ENCODE measurements at places on chromosomes 2 and 18. TPM values are rescaled to one million over a fixed set of nuclear protein-coding genes. Genes with fewer than 3 reads are reported as not detected.

GRCh38 chr2:20013126-20013849 lies 820 bp upstream of the MATN3 start:
- peaks cover 4% of the 10 kb centered on the region for H3K36me3 ChIP-seq
- peaks cover 35% of the 10 kb centered on the region for H3K27me3 ChIP-seq
- DNase-seq, result no peak
- no peak overlapping the region for H3K27ac ChIP-seq
- H3K4me1 ChIP-seq, result peaks cover 12% of the 10 kb centered on the region

DNA sequence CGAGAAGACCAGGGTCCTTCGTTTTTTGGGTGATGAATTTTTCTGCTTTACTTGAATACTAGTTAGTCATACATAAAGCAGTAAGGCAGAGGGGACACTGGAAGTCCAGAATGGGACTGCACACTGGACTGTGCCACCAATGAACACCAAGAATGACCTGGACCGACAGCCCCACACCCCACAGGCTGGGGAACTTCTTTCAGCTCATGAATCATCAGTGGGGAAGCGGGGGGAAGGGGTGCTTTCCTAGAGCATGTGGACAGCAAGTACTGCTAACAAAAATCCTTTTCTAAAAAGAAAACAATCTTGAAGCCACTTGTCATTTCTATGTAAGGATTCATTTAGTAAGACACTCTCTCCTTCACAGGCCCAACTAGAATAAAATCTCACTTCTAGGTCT lies 86.0 kb downstream of the DTNB start:
- peaks cover 53% of the 10 kb centered on the region for H3K4me1 ChIP-seq
- DNase-seq, result peak; percentile 77
- H3K27me3 ChIP-seq, result no peaks in the 10 kb centered on the region
- H3K4me3 ChIP-seq, result peak overlapping the region; percentile 80

DNA sequence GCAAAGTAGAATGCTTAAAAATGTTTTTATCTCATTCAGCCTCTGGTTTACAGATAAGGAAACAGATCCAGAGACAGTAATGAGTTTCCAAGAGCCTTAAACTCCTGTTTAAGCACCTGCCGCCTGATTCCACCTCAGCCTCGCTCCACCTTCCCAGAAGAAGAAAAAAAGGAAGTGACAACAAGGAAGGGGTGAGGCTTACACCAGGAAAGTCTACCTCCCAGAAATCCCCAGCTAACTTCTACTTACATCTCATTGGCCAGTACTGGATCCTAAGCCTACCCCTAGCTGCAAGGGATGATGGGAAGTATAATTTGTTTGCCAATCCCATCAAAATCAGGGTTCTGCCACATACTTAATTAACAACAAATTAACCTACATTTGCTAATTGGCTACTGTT lies 15.3 kb upstream of the ARID5A start:
- H3K4me1 ChIP-seq, result peaks cover 64% of the 10 kb centered on the region
- H3K4me3 ChIP-seq, result peak overlapping the region; percentile 4

DNA sequence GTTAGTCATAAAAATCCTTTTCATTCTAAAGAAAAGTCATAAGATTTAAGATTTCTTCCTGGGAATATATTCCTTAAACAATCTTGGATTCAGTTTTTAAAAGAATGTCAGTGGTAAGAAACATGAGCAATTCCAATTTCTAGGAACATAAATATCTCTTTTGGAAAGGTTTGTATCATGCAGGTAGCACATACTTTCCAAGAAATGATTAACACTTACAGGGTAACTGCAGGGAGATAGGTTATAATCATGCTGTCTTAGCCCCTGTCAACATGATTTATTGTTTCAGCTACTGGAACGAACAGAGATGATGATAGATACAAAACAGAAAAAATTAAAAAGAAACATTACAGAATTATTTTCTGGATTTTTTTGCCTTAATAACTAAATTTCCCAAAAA lies 1537.7 kb downstream of the LRP1B start:
- H3K36me3 ChIP-seq, result no peaks in the 10 kb centered on the region
- no peak overlapping the region for H3K27ac ChIP-seq
- no peaks in the 10 kb centered on the region for H3K27me3 ChIP-seq
- no peak overlapping the region for H3K4me3 ChIP-seq
- H3K4me1 ChIP-seq, result no peaks in the 10 kb centered on the region
- DNase-seq, result no peak

DNA sequence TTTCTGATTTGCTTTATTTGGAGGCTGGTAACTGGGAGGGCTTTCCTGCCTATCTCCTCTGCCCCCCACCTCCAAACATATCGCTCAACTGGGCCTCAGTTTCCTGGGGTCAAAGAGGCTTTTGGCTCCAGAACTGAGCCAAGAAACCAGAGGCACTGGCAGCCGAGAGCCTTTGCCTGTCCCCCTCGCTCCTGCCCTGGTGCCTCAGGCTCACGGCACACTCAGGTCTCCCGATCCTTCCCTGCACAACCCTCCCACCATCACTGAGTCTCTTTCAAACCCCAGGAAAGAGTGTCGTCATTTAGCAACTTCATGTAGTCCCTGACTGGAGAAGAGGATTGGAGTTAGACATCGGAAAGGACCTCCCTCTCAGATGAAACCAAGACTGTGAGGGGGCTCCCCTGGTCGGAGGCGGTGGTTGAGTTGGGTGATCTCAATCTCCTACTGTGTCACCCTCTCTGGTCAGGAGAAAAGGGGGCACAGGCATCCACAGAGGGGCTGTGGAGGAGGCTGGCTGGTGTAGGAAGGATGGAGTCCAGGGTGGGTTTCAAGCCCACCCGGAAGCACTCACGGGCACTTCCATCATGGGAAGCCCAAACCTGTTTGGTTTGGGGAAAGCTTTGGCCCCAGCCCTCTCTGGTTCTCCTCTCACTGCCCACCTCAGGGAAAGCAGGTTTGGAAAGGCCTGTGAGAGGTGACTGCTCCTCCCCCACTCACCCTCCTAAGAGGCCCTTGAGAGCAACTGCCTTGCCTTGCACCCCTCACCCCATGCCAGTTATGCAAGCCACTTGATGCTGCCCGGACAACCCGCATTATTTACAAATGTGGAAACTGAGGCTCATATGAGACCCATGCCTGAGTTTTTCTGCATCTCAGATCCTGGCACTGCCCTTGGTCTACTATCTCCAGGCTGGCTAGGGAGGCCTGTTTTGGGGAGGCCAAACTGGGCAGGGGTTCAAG lies 62.3 kb downstream of the TNS1 start:
- DNase-seq, result no peak
- peaks cover 16% of the 10 kb centered on the region for H3K27me3 ChIP-seq
- no peak overlapping the region for H3K4me3 ChIP-seq
- H3K27ac ChIP-seq, result no peak overlapping the region
- no peaks in the 10 kb centered on the region for H3K36me3 ChIP-seq

DNA sequence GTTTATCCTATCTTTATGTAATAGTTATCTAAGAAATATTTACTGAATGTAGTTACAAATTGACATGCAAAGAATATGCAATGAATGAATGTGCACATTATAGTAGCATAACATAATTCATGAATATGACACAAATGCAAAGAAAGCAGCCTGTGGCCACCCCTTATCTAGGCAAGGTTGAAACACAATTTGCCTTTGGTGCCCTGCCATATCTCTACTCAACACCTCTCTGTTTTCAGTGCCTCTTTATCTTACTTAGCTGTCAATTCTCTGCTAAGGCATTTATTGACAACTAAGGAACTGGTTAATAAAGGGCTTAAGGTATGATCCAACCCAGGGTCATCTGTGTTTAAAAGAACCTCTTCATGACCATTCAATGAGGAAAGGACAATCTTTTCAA lies 18.9 kb downstream of the REV1 start:
- peak overlapping the region; percentile 22 for H3K27ac ChIP-seq
- H3K27me3 ChIP-seq, result no peaks in the 10 kb centered on the region
- peaks cover 50% of the 10 kb centered on the region for H3K4me1 ChIP-seq
- no peak for DNase-seq

The ALLC gene
- not detected for total RNA-seq

The KANSL3 gene
- 66.9 TPM for total RNA-seq

The COLEC11 gene
- total RNA-seq, result 0.21 TPM

The GAL3ST2 gene
- 0.82 TPM for total RNA-seq

The PLA2R1 gene
- total RNA-seq, result not detected
